ENCODE measurements at places on chromosomes 5 and 9.

- no peak for DNase-seq
Measured at GRCh38 chr5:9922719-9923118, 292.6 kb upstream of the TAS2R1 start.

DNA sequence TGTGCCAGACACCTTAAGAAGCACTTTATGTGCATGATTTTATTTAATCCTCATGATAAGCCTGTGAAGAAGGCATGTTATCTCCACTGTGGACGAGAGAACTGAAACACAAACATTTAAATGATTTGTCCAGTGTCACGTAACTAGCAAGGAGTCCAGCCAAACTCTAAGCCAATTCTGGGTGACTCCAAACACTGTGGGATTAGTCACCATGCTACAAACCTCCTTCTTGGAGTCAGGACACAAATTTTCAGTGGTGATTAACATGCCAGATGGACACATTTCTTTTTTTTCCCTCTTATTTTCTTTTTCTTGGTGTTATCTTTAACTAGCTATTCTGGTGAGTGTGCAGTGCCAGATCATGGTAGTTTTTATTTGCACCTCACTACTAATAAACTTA lies 316.8 kb downstream of the NDUFS4 start:
- DNase-seq = no peak

- DNase-seq = no peak
Measured at GRCh38 chr5:74648835-74649293, 8.3 kb upstream of the ENC1 start.

DNA sequence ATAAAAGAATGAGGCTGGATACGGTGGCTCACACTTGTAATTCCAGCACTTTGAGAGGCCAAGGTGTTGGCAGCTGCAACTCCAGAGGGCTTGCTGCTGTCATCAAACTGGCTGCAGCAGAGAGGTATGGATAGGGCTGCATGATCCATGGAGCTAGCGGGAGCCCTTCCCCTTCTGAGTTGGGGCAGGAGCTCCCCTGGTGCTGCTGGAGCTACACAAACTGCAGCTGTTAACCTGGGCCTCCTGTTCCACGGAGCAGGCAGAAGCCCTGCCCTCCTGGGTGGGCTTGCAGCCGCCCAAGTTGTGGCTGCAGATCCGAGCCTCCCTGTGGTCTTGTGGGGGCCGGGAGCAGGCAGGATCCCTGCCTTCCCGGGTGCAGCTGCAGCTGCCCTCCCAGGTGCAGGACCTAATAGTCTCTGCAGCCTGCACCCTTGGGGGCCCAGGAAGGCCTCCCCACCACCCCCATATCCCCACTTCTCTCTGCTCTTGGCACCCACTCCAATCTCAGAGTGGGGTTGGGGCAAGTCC lies 15.8 kb downstream of the CDC25C start:
- DNase-seq = no peak

DNA sequence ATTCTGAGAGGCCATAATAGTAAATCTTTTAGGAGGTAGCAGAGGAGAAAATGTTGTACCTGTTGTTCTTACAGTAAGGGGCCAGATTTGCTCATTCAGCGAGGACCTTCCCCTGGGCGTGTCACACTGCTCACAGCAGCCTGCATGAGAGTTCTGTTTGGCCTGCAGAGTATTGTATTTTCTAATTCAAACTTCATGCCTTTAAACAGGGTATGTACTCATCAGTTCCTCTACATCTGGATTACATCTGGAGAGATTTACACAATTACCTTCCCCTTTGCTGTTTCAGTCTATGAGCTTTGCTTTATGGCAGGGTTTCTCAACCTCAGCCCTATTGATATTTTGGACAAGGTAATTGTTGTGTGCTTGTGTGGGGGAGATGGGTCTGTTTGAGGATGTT lies 170.9 kb upstream of the STK32A start:
- DNase-seq = no peak
